CD4-positive, alpha-beta T cell treated with Interleukin-4 for 4 hours (primary cell): ENCODE measurements at places on chromosomes 2 and 18.

GRCh38 chr2:197079832-197080555 is 153.5 kb upstream of the PGAP1 start:
- no peak for DNase-seq

- DNase-seq, result no peak
These were observed 186.3 kb downstream of the TCF4 start for GRCh38 chr18:55401638-55402191.

DNA sequence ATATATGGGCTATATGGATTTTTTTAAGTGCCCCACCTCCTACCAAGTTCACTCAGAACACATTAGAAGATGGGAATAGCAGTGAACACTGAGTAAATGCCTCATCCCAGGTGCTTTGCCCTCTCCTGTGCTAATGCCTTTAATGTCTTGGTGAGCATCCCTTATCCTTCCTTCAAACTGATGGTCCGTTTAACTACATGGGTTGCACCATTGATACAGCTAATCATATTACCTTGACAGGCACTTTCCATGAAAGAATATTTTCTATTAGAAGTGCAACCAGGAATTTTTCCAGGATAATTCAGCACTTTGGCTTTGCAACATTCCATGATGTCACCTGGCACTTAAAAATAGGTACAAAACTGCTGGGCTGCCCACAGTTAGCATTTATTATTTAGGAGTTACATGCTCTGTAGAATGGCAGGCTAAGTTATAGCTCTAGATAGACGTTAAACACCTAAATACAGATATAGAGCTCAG is 74.0 kb downstream of the WDPCP start:
- no peak for DNase-seq

- no peak for DNase-seq
These were observed 83.7 kb downstream of the CERKL start for GRCh38 chr2:181573140-181573736.

- no peak for DNase-seq
These were observed 236.2 kb downstream of the ETAA1 start for GRCh38 chr2:67633212-67633856.
